ENCODE measurements at places on chromosomes 6 and 20.

- DNase-seq = no peak
Observed at GRCh38 chr6:41191569-41191968, 9.4 kb downstream of the TREML2 start.

DNA sequence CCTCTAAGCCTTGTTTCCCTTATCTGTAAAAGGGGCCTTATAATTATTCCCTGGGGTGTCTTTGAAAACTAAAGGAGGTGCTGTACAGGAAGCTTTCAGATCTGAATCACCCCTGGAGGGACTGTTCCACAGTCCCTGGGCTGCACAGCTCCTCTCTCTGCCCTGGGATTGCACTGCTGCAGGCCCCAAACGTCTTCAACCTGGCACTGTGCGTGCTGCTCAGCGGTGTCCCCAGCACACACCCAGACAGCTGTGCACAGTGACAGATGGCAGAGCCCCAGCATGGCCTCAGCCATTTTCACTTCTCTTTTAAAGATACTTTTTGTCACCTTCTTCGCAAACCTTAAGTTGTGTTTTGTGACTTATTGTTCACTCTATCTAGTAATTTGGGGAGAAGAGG, 50.7 kb upstream of the INSM1 start:
- no peak for DNase-seq

GRCh38 chr20:6164421-6165341, 41.9 kb upstream of the FERMT1 start:
- no peak for DNase-seq

DNA sequence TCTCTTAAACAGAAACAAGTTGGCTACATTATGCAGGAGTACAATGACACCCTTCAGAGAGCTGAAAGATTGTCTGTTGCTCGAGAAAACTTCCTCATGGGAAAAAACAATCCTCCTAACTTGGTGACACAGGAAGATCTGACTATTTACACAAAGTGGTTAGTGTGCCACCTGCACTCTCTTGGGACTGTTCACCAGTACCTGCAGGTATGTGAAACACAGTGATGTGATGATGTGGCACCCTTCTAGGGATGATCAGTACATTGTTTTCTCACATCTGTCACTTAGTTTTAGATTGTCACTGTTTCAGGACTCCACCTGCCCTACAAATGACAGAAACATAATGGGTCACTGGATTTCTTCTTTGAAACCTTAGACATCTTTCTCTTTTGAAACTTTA, 101.8 kb downstream of the CEP57L1 start:
- no peak for DNase-seq

- DNase-seq = no peak
Observed at GRCh38 chr20:35305682-35306556, 13.7 kb upstream of the FAM83C start.

GRCh38 chr6:115442323-115442722, 618.4 kb downstream of the FRK start:
- no peak for DNase-seq

- DNase-seq = no peak
Observed at GRCh38 chr6:161522276-161522675, 248.4 kb upstream of the AGPAT4 start.

GRCh38 chr20:61042506-61043385, 209.3 kb upstream of the CDH4 start:
- DNase-seq = no peak

GRCh38 chr20:49676581-49677291, 36.9 kb downstream of the B4GALT5 start:
- DNase-seq = no peak

Measured in hippocampal formation (tissue), 2 donors.